ENCODE measurements at places on chromosomes 3 and 15.
A peak's percentile ranks its signal among the peaks of the same experiment; 100 is the strongest.

GRCh38 chr3:112101916-112102315 is 15.7 kb downstream of the C3orf52 start:
- peak; percentile 26 for DNase-seq

- DNase-seq, result no peak
Measured at GRCh38 chr15:47504624-47505256, 212.6 kb upstream of the SEMA6D start.

DNA sequence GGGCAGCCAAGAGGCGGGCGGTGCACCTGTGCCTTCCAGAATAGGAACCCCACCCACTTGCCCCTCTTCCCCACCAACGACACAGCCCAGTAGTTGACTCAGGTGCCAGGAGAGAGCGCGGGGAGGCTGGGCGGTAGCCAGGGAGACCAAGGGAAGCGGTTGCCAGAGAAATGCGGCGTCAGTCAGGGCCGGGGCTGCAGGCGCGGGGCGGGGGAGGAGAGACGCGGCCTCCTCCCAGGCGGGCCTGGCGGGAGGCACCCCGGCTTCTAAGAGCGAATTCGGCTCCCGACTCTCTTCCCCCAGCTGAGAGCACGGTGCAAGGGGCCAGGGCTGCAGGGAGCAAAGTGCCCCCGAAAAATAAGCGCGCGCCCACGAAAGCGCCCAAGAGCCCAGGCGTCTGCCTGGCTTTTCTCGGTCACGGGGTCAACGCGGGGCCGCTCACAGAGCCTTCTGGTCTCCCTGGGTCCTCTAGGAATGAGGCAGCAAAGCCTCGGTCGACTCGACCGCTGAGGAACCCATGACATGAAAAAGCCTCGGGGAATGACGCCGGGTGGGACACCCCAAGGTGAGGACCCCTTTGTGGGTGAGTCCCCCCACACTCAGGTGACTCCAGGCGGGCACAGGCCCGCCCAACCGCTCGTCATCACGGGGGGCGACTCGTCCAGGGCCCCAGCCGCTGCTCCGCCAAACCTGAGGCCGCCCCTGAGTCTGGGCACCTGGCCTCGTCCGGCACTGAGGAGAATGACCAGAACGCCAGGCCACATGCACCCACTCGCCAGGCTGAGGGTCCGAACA is 716 bp downstream of the CPEB1 start:
- no peak for DNase-seq

DNA sequence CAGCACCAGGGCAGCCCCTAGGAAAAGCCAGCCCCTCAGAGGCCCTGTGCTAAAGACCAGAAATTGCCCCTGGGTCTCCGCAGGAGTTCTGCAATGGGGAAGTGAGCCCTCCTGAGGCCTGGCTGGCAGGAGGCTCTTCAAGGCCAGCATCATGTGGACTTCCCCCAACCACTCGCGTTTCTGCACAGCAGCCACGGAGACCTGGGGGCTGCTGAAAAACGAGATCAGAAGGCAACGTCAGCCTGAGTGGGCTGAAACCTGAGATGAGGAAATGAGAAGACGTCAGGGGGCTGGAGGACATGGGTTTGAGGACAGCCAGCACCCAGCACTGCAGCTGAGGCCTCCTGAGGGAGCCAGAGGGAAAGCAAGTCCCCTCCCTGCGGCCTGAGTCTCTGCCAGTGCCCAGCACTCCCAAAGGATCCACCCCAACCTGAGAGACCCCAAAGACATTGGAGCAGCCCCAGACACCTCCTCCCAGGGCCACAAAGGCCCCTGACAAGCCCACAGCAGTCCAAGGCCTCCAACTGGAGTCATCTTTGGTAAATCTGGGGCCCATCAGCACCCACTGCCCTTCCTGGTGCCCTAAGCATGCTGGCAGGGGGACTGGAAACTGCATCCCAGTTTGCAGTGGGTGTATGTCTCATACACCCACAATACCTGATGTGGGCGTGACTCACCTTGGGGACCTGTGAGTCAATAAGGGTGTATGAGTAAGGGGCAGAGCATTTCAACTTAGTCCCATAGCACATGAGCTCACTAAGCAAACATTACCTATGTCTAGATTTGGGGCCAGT is 29.2 kb upstream of the CYP11A1 start:
- DNase-seq, result no peak

DNA sequence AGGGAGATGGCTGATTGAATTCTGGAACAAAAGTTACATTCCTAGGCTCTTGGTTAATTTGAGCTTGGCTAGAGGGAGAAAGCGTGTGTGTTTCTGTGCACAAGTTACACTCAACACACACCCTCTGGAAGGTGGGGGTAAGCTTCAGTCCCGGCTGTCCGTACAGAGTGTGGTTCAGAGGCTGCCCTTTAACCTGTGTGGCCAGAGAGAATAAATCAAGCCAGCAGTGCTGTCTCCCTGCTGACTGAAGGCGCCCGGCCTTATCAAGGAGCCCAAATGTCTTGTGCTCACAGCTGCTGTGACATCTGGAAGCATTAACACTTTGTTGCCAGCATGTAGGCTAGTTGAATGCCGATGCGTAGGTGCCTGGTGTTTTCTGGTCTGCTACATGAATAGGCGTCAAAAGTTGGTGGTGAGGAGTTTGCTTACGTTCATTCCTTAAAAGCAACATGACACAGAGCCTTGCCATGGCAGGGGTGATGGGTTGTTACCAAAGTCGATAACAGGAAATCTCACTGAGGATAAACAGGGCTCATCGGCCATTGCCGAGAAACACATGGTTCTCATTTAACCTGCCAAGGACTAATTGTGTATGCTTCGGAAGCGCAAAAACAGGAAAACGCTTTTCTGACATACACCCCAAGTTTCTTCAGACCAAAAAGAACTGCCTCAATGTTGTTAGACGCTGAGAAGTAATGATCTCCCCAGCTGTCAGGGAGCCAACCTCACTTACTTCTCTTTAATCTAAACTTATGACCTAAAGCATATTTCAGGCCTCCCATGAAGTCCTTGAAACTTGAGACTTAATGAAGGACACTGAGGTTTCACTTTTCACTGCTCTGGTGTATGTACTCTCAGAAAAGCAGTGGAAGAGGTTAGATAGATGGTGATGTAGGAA is 95.8 kb upstream of the CTDSPL start:
- no peak for DNase-seq

- no peak for DNase-seq
Measured at GRCh38 chr3:12974334-12974733, 98.9 kb downstream of the IQSEC1 start.

- no peak for DNase-seq
Measured at GRCh38 chr15:92900731-92901071, 577 bp downstream of the CHD2 start.

DNA sequence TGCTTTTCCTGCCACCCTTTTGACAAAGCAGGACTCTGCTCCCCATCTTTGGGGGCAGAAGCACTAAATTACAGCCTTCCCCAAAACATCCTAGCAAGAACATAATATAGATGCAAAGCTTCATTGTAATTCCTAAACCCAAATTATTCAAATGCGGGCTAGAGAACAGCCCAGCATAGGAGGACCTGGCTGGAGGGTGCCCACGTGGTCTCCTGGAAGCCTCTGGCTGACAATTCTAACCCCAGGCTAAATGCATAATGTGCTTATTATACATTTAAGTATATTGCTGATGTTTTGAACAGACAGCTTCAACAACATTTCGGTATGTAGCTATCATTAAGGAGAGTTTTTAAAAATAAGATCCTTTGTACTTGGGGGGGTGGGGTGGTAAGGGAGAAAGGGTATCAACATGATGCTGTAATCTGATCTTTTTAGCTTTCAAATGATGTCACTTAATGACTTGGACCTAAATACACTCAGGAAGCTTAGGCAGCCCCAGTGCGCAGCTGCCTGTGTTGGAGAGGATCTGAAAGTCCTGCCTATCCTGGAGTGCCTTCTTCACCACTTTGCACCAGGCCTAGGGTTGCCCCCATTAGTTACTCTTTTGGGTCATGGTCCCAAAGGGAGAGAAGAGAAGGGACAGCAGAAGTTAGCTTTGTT is 57.2 kb upstream of the USP3 start:
- DNase-seq, result no peak

DNA sequence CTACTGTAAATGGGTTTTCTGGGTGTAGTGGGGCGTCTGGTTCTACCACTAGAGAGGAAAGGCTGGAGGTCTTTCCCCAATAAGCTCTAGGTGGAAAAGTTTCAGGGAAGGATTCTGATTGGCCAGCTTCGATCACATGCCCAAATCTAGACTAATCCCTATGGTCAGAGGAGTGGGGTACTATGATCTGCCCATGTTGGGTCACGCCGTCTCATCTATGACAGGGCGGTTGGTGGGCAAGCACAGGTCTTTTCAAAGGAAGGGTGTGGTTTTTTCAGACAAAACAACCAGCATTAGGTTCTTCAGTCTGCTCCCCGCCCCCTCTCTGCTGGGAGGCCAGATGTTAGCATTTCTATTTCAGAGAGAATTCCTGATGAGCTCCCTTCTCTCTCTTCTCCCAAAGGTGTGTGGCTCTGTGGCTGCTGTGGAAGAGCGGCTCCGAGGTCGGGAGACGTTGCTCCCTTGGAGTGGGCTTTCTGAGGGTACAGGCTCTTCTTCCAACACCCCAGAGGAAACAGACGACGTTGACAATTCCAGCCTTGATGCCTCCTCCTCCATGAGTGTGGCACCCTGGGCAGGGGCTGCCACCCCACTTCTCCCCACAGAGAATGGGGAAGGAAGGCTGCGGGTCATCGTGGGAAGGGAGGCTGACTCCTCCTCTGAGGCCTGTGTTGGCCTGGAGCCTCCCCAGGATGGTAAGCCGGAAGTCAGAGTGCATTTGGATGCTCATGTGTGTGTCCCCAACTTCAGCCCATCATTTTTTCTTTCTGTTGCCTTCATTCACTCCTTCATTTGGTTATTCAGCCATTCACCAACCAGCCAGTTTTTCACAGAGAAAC is 9.7 kb upstream of the TATDN2 start:
- DNase-seq, result no peak

GRCh38 chr3:194470615-194471014 is 16.2 kb downstream of the ATP13A3 start:
- no peak for DNase-seq

- no peak for DNase-seq
Measured at GRCh38 chr3:139267300-139268246, 76.2 kb upstream of the MRPS22 start.

GRCh38 chr3:194278186-194278845 is 72.8 kb downstream of the CPN2 start:
- DNase-seq, result no peak

- no peak for DNase-seq
Measured at GRCh38 chr3:166367947-166368533, 530.8 kb upstream of the BCHE start.

GRCh38 chr3:55571216-55571813 is 84.2 kb upstream of the WNT5A start:
- no peak for DNase-seq

GRCh38 chr15:93644595-93644994 is 555.6 kb upstream of the RGMA start:
- no peak for DNase-seq

DNA sequence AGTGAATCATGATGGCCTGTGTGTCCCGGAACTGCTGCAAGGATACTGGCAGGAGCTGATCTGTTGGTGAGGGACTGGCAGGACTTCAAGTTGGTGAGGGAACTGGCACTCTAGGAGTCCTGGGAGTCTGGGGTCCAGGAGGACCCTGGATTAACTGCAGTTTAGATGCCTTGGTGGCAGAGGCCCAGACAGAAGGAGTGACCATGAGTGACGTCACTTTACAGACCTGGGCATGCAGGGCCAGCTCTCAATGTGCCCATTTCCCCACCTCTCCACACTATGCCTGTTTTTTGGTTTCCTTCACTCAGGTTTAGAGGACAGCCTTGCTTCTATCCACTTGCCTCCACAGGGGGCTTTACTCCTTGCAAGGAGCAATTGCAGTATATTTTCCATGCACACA is 154.1 kb downstream of the EPHB1 start:
- no peak for DNase-seq

GRCh38 chr15:49875392-49875791 is 243.6 kb downstream of the ATP8B4 start:
- DNase-seq, result no peak

DNA sequence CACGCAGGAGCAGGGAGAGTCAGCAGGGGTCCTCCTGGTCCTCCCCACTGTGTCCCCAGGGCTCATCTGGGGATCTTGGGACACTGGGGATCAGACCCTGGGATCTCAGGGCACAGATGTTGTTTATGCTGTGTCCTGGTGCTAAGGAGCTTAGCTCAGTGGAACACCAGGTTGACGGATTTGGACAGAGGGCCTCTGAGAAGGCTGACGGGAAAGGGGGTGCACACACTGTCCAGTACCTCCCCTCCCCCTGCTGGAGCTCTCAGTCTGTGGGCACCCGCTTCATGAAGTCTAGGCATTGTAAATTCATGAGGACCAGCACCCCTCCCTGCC is 21.9 kb upstream of the SEMA3F start:
- no peak for DNase-seq

DNA sequence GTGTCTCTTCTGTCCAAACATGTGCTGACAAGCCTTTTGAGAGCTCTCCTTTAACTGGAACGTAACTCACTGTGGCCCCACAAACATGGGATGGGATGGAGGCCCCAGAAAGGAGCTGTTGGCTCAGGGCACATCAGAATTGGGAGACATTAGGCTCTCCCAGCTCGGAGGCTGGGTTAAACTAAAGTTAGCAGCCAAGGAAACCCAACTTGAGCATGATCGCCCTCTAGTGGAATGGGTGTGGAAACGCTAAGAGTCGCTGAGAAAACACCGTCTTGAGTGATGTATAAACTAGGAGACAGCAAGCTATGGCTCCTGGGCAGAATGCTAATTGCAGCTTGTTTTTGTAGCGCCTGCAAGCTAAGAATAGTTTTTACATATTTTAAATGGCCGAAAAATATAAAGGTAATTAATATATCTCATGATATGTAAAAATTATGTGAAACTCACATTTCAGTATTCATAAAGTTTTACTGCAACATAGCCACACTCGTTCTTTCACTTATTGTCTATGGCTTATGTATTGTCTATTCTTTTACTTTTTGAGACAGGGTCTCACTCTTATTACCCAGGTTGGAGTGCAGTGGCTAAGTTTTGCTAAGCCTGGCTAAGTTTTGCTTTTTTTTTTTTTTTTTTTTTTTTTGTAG is 138.8 kb upstream of the HACD2 start:
- DNase-seq, result peak; percentile 57

GRCh38 chr3:159796226-159796625 is 192.4 kb upstream of the IL12A start:
- no peak for DNase-seq

DNA sequence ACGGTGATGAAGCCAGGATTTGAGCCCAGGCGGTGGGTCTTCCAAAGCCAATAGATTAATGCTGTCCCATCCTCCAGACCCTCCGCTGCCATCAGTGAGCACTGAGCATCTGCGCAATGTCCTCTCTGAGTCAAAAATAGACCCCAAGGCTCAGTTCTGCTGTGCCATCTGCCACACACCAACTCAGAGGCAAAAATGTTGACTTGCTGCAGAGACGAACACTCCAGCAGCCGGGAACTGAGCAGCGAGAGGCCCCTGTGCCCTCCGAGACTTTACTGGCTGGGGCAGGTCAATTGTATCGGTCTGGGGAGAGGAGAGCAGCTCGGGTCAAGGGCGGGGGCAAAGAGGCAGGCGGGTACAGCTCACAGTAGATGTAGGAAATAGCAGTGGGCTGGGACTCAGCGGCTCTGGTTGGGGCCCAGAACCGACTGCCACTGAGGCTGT is 41.5 kb upstream of the ATP2B2 start:
- no peak for DNase-seq

- DNase-seq, result no peak
Measured at GRCh38 chr15:67862750-67863441, 23.1 kb upstream of the RNU6-1 start.

- DNase-seq, result peak; percentile 19
Measured at GRCh38 chr15:57158589-57158988, 217.7 kb upstream of the CGNL1 start.
